T-cell (primary cell): ENCODE measurements at places on chromosomes 7 and 10.

GRCh38 chr10:67088036-67088435 lies 162.2 kb downstream of the LRRTM3 start:
- no peak for DNase-seq

- DNase-seq: no peak
Measured at GRCh38 chr10:4013651-4014121, 228.7 kb upstream of the KLF6 start.

- no peak for DNase-seq
Measured at GRCh38 chr7:95250571-95250970, 73.8 kb downstream of the PON1 start.

DNA sequence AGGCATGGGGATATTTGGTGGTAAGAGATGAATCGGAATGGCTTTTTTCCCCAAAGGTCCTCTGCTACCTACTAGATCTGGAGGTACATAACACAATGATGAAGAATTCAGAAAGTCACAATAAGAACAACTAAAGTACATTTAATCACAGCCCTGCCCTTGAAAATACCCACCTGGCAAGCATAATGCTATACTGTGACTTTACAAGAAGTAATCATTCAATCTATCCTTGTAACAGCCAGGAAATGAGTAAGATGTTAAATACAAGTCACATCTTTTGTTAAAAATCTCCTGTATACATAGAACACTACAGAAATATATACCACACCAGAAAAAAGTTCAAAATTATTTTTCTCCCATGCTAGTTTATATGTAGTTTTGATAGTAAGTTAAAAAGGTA lies 108.3 kb upstream of the ABCB5 start:
- no peak for DNase-seq

DNA sequence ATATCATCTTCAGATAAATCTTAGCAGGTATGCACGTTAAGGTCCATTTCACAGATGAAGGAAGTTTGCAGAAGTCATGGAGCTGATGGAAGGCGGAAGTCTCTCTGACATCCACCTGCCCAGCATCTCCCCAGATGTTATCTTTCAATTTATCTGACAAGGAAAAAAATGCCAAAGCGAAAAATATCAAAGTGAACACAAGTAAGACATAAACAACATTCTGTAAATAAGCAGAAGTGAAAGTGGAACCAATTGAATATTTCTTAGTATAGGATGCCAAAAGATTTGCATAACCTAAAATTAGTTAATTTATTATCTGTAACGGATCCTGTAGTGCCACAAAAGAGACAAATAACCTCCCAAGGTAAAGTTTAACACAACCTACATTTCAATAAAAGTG lies 73.6 kb upstream of the NEBL start:
- no peak for DNase-seq

DNA sequence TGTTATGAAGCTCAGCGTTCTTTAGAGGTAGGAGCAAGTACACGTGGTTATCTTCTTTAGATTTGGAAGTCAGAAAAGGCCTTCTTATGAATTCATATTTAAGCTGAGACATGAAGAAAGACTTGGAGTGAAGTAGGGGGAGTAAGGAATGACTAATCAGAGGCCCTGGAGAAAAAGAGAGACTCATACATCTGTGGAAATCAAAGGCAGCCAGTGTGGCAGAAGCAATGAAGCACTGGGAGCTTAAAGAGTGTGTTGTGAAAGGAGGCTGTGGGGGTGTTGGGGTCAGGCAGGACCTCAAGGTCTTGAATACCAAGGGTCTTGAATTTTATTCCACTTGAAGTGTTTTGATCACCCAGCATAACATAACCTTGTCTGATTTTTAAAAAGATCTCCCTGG lies 35.7 kb upstream of the FGL2 start:
- no peak for DNase-seq

- no peak for DNase-seq
Measured at GRCh38 chr10:133277993-133278576, 1.4 kb upstream of the ADAM8 start.

DNA sequence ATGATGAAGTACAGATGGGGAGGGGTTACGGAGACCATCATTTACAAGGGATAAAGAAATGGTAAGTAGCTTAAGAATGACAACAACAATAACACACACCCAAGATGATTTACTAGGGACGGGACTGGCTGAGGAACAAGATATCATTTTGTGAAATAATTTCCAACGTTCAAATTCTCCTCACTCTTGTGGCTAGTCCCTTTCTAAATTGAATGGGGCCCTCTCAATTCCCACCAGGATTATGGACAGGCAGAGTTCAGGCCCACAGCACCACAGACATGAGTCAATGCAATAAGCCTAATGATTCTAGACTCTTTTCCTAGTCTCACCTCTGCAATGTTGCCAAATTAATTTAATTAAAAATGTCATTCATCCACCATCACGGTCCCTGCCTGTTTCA lies 448.1 kb downstream of the KCNMA1 start:
- DNase-seq: no peak

GRCh38 chr7:24946467-24946866 lies 33.5 kb downstream of the OSBPL3 start:
- DNase-seq: no peak

DNA sequence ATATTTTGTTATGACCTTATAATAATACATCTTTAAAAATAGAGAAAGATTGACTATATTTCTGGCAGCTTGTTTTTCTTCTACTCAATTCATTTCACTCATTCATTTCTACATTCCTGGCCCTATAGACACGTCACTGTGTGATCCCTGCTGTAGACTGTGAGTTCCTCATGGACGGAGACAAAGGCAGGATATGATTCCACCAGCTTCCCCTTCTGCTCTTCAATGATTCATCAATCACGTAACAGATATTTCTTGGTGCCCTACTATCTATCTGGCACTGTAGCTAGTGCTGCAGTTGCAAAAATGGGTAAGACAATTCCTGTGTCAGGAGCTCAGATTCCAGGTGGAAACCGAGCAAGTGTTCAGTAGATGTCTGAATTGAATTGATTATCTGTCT lies 415.0 kb downstream of the SFMBT2 start:
- DNase-seq: no peak

DNA sequence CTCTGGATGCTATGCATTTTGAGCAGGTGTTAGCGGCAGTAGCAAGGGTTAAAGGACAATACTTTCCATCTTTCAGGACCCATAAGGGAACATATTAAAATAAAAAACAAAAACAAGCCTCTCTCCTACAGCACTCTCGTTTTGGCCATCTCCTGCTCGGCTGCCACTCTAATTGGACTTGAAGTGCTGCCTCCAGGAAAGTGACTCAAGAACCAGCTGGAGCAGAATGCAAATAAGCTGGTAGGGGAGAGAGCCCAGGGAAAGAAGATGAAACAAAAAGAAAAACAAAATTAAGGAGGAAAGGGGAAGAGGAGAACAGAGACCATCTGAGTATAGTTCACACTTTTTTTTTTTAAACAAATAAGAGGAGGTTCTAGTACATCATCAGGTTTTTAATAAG lies 65.6 kb downstream of the HBP1 start:
- DNase-seq: no peak

DNA sequence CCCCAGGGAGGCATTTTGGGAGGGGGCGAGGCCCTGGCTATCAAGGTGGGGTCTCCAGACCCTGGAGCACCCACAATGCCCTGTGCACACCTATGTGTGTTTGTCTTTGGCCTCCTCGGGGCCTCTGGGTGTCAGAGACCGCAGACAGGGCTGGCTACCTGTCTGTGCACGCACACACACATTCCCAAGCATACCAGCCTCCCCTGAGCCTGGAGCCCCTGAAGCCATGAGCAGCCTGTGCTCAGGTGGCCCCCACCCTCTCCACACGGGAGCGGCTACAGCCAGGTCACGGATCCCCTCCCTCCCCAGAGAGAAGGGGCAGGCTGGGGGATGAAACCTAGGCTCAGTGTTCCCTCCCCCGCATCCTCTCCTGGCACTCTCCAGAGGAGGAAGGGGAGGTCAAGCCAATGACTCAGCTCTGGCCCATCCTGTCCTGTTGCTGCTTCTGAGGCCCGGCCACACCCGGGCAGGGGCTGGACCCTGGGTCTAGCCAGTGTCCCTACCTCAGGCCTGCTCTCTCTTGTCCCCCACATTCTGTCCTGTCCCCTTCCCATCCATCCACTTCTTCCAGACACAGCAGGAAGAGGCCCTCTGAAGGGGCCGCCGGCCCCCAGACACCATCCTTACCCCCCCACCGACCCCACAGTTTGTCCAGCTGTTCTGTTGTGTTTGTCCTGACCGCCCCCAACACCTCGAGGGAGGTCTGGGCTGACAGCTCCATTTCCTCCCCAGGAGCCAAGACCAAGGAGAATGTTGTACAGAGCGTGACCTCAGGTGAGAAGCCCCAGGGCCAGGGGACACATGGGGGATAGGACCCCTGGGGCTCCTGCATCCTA lies 720 bp downstream of the SNCG start:
- DNase-seq: no peak
